Effector CD4-positive, alpha-beta T cell (primary cell): ENCODE measurements at places on chromosomes 1 and 21.

DNA sequence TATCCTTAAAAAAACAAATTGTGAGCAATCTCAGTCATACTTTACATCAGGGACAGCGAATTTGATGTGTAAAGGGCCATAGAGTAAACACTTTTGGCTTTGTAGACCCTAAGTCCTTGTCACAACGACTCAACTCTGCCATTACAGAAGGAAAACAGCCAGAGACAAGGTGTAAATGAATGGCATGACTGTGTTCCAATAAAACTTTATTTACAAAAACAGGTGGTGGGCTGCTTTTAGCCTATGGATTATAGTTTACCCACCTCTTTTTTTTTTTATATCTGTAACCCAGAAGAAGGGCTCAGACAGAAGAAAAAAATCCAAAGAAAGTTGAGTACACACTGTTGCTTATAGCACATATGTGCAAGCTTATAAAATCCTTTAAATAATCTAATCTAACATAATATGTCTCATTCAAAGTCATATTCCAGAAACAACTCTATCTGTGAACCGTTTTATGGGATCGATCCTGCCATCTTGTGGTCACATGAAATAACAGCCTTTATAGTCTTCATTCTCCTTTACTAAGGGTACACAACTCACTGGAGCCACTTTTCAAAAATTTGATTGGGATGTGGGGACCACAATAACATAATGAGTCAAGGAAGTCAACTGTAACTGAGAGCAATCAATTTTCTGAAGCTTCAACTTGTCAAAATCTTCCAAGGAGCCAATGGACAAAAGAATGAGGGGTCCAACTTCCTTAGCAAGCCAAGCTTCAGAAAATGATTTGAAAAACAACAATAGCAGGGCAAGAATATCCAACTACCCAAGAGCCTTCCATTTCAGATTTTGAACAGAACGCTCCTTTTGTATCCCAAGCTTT is 142.2 kb upstream of the KRTAP19-8 start:
- no peak for DNase-seq

- DNase-seq, result peak; percentile 14
Observed at GRCh38 chr1:107965110-107965991, at the start of gene VAV3. Gene VAV3, minus strand, starts transcription at chr1:107965180. Its CDS starts 311 bp downstream, at chr1:107964869.

DNA sequence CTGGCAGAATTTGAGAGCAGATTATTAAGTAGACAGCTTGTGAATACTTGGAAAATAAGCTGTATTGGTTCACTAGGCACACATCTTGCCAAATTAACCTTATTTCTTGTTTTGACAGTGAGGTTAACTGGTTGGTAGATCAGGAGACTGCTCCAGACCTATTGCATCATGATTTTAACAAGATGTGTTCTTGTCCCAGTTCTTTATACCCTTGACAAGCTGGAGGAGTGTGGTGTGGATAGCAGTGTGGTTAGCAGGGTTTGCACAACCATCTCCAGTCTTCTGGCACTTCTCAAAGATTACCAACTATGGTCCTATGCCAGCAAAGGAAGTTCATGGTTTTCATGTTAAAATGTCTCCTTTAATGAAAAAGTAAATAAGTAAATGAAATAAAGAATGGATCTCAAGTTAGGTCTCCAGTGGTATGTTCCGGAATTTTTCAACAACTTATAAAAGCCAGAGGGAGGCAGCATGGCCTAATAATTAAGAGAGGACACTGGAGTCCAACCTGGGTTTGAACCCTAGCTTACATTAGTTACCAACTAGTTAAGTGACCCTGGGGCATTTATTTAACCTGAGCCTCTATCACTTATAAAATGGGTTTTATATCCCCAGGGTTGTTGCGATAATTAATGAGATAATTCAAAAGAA is 34.1 kb downstream of the DDX20 start:
- DNase-seq, result no peak

DNA sequence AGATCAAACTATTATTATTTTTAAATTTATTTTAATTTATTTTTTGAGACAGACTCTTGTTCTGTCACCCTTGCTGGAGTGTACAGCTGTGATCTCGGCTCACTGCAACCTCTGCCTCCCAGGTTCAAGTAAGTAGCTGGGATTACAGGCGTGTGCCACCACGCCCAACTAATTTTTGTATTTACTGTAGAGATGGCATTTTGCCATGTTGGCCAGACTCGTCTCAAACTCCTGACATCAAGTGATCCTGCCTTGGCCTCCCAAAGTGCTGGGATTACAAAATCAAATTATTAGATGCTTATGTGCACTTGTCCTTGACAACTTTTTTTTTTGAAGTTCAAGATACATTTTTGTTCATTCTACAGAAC is 15.4 kb downstream of the LIN9 start:
- DNase-seq, result no peak

DNA sequence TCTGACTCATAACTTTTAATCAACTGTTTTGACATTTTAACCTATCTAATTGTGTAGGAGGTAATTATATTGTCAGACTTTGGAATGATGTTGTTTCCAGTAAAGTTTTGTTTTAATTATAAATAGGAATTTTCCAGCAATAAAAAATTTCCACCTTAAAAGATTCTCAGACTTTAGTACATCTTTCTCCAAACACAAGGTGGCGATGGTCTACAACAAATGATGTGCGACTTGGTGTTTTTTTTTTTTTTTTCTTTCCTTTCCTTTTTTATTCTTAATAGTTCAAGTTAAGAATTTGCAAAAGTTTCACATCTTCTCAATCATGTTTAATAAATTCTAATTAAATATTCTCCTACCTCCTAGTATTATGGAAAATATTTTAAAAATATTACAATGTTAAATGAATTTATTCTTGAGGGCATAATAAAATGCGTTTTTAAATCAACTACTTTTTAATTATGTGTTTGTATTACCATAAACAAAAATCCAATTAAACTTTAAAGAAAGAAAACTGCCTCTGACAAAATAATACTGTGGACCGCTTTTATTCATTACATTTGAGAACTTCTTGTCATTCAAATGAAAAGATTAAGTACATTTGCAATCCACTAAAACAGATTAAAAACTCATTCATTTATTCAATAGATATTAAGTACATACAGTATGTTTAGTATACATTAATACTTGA is 4.4 kb upstream of the ADAMTS1 start:
- no peak for DNase-seq

DNA sequence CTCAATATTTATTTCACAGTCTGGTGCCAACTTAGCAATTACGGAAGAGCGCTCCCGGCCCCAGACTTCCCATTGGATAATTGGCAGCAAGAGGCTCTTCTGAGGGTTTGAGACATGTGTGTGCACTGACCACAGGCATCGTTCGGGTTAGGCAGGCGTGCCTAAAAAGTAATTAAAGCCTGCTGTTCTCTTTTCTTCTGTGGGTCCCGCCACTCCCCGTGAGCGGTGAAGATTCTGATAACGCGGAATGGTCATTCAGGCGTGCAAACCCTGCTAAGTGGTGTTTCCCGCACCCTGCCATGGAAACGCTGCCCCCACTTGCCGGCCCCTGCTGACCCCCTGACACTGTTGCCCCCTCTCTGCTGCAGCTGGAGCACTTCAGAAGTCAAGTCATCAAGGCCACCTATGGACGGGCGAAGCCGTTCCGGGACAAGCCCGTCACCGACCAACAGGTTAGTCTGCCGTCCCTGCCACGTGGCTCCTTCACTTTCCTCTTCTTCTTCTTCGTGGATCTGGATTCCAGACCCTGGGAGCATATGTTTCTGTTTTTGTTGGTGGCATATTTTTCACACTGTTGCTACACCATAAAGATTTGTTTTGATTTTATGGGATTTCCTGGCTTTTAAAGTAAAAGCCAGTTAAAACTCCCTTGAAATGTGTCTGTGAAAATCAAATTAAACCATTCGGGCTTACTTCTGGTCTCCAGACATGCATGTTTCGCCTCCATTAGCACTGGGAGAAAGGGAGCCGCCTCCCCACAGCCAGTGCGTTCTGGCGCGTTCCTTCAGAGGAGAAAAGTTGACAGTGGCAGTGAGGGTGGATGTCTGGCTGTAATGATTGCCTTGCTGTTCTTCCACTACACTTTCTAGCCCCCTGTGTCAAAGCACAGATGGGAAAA is 79.9 kb downstream of the FHAD1 start:
- no peak for DNase-seq

- DNase-seq, result no peak
Observed at GRCh38 chr1:166261511-166261910, 94.7 kb upstream of the FAM78B start.

GRCh38 chr1:218985424-218985984 is 188.2 kb upstream of the LYPLAL1 start:
- no peak for DNase-seq

DNA sequence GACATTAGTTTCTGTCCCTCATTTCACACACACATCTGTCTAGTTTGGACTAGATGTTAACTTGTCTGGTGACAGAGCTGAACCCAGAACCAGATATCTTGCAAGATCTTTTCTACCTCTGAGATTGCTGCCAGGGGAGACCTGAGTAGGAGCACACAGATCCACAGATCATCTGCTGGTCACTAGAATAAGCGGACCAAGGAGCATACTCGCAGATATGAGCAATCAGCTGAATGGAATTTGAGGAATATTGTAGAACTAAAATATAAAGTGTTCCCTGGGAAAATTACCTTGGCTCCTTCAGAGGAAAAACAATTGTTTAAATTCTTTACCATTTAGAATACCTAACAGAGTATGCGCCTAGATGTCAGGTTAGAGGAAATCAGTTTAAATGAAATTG is 90.7 kb downstream of the TNFSF18 start:
- no peak for DNase-seq

DNA sequence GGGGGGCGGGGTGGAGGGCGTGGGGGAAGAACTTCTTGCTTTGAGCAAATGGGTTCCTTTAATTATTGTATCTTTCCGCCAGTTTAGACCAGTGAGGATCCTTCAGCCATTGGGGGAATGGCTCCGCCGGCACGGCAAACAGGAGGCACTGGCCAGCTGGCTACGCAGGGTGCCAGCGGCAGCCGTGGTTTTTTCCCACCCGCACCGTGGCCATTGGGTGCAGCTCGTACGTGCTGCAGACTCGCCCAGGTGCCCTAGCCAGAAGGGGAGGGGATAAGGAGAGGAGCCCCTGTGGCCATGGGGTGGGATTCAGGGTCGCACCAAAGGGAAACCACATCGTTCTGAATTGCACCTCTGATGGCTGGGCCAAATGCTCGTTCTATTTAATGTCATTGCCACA is 65.6 kb downstream of the RGSL1 start:
- no peak for DNase-seq

GRCh38 chr1:174013864-174014418 is 8.2 kb downstream of the RC3H1 start:
- DNase-seq, result no peak

GRCh38 chr1:6123083-6123482 is 57.0 kb downstream of the CHD5 start:
- no peak for DNase-seq

DNA sequence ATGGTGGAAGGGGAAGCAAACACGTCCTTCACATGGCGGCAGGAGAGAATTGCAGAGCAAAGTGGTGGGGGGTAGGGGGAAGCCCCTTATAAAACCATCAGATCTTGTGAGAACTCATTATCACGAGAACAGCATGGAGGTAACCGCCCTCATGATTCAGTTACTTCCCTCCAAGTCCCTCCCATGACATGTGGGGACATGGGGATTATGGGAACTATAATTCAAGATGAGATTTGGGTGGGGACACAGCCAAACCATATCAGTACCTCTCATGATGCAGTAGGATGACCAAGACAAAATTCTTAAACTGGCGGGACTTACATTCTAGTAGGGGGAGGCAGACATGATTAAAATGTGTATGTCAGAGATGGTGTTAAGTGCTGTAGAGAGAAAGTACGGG is 38.8 kb downstream of the WNT4 start:
- DNase-seq, result no peak

DNA sequence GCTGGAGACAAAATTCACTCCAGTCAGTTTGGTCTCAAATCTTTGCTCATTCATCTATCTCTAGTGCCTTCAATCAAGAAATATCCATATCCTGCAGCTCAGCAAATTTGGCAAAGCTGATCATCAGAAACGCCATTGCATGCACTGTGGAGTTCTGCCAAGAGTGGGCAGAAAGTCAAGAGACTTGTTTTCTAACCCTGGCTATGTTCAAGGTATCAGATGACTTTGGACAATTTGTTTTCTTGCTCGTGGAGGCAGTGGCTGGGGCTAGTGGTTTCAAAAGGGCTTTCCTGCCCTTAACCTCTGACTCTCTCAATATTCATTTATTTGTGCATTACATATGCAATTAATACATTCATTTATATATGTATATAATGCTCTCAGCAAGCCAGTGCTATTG is 12.8 kb upstream of the LRRC52 start:
- no peak for DNase-seq

GRCh38 chr1:216750031-216750627 is 26.9 kb upstream of the ESRRG start:
- DNase-seq, result no peak

- no peak for DNase-seq
Observed at GRCh38 chr1:20867062-20867461, 80.0 kb upstream of the HP1BP3 start.

GRCh38 chr1:20950679-20951078 is 163.6 kb upstream of the HP1BP3 start:
- no peak for DNase-seq

DNA sequence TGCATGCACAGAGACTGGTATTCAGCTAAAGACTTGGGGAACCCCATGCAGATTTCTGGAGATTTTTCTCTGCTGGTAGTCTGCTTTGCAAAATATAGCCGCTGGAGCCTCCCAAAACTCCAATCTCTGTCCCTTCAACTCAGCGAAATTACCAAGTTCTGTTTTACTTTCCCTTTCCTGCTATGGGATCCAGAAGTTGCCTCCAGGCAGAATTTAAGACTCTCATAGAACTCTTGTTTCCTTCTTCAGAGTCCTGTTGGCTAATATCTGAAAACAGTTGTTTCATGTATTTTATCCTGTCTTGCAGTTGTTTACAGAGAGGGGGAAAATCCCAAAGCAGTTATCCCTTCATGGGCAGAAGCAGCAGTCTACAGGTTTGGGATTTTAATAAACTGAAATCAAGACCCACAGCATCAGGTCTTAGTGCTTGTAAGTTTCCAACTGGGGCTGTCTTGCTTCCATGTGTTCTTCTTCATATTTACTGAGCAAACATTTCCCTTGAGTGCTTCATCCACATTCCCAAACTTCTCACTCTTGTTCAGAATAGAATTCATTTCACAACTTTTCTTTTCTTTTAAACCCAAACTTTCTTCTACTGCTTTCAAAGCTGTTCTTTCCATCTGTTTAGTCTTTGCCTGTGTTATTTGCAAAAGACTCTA is 221.3 kb upstream of the DMRTA2 start:
- no peak for DNase-seq

DNA sequence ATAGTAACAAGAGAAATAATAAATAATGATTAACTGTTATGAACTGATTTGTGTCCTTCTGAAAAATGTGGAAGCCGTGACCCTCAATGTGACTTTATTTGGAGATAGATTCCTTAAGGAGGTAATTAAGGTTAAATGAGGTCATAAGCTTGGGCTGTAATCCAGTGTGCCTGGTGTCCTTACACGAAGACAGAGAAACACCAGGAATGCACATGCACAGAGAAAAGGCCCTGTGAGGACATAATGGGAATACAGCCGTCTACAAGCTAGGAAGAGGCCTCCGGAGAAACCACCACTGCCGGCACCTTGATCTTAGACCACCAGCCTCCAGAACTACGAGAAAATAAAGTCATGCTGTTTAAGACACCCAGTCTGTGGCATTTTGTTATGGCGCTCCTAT is 215.9 kb downstream of the NEGR1 start:
- no peak for DNase-seq

GRCh38 chr1:156704166-156704711 is 1.1 kb downstream of the CRABP2 start:
- no peak for DNase-seq

GRCh38 chr21:21955204-21955603 is 957.0 kb downstream of the NCAM2 start:
- DNase-seq, result no peak
